ENCODE measurements at places on chromosomes 7 and 10.

GRCh38 chr10:100192350-100192749 is 6.5 kb upstream of the ERLIN1 start:
- peak; percentile 8 for DNase-seq

DNA sequence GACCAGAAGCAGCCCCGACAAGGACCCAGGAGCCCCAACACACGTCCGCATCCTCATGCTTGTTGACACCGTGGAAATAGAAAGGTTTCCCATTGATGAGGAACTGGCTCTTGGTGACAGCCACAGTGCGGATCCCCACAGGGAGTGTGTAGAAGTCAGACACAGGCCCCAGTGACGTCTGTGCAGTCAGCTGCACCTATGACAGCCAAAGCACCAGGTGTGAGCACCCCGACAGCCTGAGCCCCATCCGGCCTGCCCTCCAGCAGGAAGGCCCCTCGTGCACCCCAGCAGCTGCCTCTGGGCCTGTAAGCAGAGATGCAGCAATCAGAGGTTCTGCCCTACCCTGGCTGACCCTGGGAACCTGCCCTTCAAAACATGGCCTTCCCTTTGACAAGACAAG is 7.1 kb downstream of the GUSB start:
- DNase-seq: no peak

DNA sequence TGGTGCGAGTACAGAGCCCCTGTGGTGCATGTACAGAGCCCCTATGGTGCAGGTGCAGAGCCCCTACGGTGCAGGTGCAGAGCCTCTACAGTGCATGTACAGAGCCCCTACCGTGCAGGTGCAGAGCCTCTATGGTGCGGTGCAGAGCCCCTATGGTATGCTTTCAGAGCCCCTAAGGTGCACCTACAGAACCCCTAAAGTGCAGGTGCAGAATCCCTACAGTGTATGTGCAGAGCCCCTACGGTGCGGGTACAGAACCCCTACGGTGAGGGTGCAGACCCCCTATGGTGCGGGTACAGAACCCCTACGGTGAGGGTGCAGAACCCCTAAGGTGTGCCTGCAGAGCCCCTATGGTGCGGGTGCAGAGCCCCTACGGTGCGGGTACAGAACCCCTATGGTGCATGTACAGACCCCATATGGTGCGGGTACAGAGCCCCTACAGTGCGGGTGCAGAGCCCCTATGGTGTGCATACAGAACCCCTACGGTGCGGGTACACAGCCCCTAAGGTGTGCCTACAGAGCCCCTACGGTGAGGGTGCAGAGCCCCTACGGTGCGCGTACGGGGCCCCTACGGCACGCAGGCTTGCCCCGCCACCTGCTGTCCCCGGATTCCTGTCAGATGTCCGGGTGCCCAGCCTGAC is 53.5 kb downstream of the MGMT start:
- DNase-seq: no peak

DNA sequence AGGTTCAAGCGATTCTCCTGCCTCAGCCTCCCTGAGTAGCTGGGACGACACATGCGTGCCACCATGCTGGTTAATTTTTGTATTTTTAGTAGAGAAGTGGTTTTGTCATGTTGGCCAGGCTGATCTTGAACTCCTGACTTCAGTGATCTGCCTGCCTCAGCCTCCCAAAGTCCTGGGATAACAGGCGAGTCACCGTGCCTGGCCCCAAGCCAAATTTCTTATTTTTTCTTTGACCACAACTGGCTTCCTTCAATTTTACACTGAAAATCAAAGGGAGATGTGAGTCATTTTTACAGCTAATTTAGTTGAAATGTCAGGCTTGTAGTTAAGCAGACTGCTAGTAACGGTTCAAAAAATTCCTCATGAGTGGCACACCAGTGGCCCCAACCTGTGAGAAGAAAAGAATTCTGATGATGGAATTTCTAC is 7.8 kb downstream of the RNF216 start:
- DNase-seq: peak; percentile 80

DNA sequence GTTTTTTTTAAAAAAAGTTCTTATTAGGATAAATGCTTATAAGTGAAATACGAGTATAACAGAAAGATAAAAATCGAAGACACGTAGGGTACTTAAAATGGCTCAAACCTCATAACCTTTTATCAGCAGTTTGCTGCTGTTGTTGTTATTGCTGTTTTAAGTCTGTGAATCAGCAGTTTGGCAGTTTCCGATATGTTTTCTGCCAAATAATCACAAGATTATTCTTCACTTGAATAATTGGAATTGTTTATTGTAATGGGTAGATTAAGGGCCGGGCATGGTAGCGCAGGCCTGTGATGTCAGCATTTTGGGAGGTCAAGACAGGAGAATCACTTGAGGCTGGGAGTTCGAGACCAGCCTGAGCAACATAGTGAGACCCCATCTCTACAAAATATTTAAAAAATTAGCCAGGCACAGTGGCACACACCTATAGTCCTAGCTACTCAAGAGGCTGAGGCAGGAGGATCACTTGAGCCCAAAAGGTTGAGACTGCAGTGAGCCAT is 177.6 kb downstream of the VTI1A start:
- DNase-seq: no peak

DNA sequence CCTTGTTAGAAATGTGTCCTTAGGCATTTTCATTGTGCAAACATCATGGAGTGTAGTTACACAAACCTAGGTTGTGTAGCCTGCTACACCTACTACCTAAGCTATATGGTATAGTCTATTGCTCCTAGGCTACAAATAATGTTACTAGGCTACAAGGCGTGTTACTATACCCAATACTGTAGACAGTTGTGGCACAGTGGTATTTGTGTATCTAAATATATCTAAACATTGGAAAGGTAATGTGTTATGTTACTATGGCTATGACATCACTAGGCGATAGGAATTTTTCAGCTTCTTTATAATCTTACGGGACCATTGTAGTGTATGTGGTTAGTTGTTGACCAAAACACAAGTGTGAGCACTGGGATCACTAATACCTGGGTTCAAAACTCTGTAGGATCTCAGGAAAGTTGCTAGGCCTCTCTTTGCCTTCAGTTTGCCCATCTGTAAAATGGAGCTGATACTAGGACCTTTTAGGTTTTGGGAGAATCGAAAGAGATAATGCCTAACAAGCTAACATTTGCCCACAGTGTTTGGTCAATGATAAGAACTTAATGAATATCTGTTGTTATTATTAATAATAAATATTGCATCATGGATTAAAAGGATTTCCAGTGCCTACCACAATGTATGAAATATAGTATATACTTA is 2.7 kb downstream of the BICC1 start:
- no peak for DNase-seq

DNA sequence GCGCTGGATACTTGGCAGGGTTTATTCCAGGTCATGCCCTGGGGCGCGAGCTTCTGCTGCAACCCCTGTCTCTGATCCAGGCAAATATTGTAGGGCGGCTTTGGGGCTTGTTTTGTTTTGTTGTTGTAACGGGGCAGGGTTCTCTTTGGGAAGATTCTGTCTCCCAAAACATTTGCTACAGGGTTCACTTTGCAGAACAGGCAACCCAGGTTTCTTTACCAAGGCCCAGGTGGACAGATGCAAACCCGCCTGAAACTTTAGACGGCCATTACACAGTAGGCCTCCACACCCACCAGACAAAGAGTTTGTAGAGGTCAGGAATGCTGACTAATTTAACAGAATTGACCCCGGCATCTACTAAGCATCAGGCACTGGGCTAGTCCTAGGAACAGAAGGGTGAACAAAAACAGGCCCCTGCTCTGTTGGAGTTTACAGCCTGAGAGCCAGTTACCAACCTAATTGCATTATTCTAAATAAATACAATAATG is 567 bp upstream of the CDCA7L start:
- no peak for DNase-seq

- no peak for DNase-seq
Measured at GRCh38 chr10:119415536-119416503, 126.7 kb downstream of the RGS10 start.

GRCh38 chr10:15369256-15370211 is 1.6 kb downstream of the FAM171A1 start:
- peak; percentile 18 for DNase-seq

DNA sequence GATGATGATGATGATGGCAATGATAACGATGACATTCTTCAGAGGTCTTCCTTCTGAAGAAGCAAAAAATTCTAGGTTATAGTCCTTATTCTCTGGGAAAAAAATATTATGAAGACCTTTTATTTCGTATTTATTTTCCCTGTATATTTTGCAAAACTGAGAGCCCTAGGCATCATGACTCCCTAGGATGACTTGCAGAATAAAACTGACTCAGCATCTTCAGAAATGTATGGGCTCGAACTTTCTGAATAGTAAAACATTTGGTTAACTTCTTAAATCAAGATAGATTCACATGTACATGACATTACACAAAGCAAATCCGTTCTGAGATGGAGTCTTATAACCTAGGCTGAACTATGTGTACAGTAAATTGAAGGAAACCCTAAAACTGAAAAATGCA is 29.4 kb downstream of the DKK1 start:
- DNase-seq: no peak
